ENCODE measurements at places on chromosomes 11 and 22.

- DNase-seq, result no peak
These were observed 9.9 kb upstream of the NDUFS8 start for GRCh38 chr11:68020575-68020974.

DNA sequence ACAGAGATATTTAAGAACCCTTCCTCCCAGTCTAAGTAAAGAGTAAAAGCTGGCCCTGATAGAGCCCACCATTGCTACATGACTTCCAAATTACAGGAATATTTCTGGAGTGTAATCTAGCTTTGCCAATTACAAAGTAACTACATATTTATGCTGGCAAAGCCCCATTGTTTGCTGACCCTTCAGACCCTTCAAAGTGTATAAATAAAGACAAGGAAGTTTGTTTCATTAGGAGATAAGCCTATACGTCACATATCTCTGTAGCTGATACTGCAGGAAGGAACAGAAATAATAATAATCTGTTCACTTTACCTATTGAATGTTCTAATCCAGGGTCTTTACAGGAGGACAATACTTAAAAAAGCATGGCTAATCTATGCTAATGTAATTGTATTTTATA lies 375.1 kb downstream of the SOX6 start:
- no peak for DNase-seq

- DNase-seq, result no peak
These were observed 76.9 kb upstream of the B3GAT1 start for GRCh38 chr11:134488913-134489312.

- DNase-seq, result no peak
These were observed 1.2 kb upstream of the IL18 start for GRCh38 chr11:112165049-112165448.

DNA sequence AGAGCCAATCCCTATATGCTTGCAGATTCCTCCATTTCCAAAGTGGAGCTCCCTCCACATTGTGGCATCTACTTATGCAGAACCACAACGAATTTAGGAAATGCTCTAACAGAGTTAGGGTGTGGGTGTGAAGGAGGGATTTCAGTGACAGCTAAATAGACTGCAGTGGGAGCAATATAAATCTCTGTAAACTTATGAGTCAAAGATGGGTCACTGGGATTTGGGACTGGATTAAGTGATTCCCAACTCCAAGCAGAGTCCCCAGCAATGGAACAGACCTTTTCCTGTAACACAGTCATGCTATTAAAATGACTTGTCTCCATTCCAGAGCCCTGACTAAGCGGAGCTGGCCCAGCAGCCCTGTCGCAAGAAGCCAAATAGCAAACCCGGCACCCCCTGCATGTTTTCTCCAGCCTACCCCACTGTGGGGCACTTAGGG lies 36.6 kb downstream of the RPL27A start:
- DNase-seq, result no peak

GRCh38 chr11:93528757-93529645 lies 14.2 kb downstream of the SMCO4 start:
- no peak for DNase-seq

GRCh38 chr11:61964058-61964665 lies 3.3 kb downstream of the FTH1 start:
- DNase-seq, result no peak

GRCh38 chr11:134640971-134641968 lies 229.2 kb upstream of the B3GAT1 start:
- no peak for DNase-seq

DNA sequence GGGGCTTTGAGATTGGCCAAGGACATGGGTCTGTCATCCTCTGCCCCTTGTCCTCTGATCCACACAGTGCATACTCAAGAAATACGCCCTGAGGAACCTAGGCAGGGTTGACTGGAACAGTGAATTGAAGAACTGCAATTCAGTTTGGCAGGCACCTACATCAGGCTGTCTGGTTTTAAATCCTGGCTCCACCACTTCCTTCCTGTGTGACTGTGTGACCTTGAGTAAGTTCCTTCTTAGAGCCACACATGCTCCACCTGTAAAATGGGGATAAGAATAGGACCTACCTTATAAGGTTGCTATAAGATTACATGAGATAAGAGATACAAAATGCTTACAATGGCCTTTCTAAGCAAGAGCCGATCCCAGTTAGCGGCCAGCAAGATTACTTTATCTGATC lies 15.8 kb upstream of the TCF20 start:
- no peak for DNase-seq

DNA sequence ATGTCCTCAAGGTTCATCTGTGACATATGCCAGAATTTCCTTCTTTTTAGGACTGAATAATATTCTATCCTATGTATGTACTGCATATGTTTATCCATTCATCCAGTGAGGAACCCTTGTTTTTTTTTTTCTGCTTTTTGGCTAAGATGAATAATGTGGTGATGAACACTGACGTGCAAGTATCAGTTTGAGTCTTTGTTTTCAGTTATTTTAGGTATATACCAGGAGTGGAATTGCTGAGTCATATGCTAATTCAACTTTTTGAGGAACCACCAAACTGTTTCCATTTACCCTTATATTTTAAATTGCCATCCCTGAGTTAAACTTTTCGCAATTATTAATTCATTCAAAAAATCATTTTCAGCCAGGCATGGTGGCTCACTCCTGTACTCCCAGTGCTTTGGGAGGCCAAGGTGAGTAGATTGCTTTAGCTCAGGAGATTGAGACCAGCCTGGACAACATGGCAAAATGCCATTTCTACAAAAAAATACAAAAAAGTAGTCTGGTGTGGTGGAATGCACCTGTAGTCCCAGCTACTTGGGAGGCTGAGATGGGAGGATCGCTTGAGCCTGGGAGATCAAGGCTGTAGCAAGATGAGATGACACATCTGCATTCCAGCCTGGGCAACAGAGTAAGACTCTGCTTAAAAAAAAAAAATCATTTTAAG lies 64.2 kb downstream of the MICAL2 start:
- no peak for DNase-seq

GRCh38 chr11:17952487-17952886 lies 60.4 kb downstream of the SERGEF start:
- DNase-seq, result no peak

Data from stimulated activated CD4-positive, alpha-beta T cell treated with anti-CD3 and anti-CD28 coated beads, Interleukin-15, amount 100 ng/mL, for 24 hours (primary cell).